Activated CD4-positive, CD25-positive, alpha-beta regulatory T cell (primary cell): ENCODE measurements at places on chromosomes 6 and 20.
A peak's percentile ranks its signal among the peaks of the same experiment; 100 is the strongest.

DNA sequence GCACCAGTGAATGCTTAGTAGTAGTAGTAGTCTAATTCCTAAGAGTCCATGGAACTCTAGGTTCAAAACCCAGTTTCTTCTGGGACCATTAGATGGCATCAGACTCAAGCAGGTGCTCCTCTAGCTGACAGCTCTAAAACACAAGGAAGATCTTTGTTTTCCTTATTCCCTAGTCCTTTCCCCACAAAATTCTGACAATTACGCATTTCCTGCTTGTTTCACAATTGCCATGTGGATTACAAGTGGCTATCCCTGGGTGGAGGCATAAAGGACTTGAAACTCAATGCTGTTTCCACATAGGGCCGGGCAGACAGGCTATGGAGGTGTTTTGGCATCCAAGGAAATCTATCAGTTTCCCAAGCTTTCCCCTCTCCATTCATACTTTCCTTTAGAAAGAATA lies 9.2 kb upstream of the HLA-DOB start:
- DNase-seq = no peak

DNA sequence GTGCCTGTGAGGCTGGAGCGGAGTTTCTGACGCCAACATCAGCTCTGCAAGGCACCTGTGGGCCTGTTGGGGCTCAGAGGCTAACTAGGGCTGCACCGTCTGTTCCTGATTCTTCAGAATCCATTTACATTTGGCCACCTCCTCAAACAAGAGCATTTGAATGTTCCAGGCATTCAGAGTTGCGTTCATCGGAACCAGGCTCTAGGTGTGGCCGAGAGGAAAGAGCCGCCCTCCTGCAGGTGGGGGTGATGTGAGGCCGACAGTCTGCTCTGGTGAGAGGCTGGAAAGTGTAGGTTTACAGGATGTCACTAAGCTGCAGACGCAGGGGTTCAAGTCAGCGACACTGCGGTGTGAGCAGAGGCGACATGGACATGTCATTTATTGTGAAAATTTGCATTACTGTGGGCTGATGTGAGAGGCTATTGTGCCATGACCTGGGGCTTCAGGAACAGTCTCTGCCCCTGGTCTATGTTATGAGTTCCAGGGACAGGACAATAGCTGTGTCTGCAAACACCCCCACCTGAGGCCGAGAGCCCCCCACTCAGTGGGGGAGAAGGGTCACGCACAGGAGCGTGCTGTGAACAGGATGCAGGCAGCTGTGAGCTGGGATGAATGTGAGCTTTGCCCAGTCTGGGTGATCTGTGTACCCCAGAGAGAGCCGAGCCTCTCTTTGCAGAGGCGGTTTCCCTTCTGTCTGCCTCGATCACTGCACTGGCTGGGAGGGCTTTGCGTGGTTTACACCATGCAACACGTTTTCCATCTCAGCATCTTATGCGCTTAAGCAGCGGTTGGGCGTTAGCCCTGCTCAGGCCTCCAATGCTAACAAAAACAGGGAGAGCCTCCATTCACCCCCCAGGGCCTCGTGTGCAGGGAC lies 21.1 kb downstream of the SLCO4A1 start:
- no peak for DNase-seq

DNA sequence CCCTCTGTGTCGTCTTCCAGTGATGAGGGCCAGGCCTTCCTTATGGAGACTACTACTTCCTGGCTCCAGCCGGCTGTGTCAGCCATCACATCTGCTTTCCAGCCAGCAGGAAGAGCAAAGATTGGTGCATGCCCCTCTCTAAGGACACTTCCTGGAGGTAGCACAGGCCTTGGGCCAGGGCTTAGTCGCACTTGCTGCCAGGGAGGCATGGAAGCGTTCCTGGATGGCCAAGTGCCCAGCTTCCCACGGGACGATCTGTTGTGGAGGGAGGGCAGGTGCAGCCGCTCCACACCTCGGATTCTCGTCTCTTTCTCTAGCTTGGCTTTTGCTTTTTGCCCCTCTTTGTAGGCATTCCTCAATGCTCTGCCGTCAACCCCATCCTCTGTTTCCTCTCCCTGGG lies 11.9 kb downstream of the ERMARD start:
- DNase-seq = no peak

GRCh38 chr6:153275997-153276396 lies 144.9 kb upstream of the RGS17 start:
- DNase-seq = no peak

GRCh38 chr6:157188213-157188612 lies 135.1 kb downstream of the TMEM242 start:
- DNase-seq = no peak

DNA sequence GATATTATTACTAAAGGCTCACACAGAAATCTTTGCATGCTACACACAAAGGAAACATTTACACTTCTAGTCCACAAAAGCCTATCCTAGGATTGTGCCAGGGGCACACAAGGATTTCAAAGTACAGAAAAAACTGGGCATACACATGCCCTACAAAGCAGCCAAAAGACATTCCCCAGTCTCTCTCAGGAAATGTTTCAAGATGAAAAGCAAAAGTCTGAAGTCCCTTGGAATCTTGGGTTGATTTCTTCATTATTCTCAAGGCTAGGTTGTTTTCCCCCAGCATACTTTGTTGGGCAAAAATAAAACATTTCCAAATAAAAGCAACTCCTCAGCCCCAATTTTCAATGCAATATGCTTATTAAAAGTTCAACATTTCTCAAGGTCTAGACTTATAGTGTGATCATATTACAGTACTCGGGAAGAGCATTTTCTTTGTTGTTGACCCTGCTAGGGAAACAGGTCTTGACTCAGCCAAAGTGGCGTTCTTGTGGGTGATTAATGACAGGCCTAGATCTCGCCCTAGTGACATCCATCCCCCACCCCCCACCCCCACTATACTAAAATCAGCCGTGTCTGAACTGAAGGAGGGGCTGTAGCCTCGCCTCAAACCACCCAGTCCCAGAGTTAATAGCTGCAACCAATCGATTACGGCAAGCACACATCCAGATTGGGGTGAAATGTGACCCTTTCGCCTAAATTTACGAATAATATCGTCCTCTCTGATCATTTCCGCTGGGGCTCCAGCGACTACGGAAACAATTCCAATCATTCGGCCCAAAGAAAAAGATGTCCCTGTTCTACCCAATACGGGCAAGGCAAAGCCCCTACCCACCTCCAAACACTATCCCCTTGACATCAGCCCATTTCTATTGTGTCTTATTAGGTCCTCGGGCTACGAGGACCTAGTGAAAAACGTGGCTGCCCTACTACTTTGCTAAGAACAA lies 1.4 kb downstream of the AKIRIN2 start:
- peak; percentile 22 for DNase-seq

- no peak for DNase-seq
Measured at GRCh38 chr6:162198925-162199324, 528.6 kb downstream of the PRKN start.

GRCh38 chr6:109628158-109629000 lies 62.6 kb downstream of the AK9 start:
- DNase-seq = no peak
